ENCODE measurements at places on chromosomes 3 and 15. TPM values are rescaled to one million over a fixed set of nuclear protein-coding genes. Genes with fewer than 3 reads are reported as not detected.
A peak's percentile ranks its signal among the peaks of the same experiment; 100 is the strongest.

Gene CACNA2D2
- 0.78 TPM for total RNA-seq

- no peak for DNase-seq
Observed at GRCh38 chr15:49707598-49707997, 86.8 kb downstream of the DTWD1 start.

- DNase-seq, result no peak
Observed at GRCh38 chr3:186461141-186461540, 83.0 kb downstream of the CRYGS start.

GRCh38 chr3:23961066-23961465 is 16.0 kb downstream of the NR1D2 start:
- DNase-seq, result no peak

GRCh38 chr15:45200001-45200798 is 12.4 kb upstream of the SHF start:
- peak; percentile 96 for DNase-seq

Gene GPR176
- total RNA-seq, result 0.34 TPM
